ENCODE measurements at places on chromosomes 13 and 19. TPM values are rescaled to one million over a fixed set of nuclear protein-coding genes. Genes with fewer than 3 reads are reported as not detected.

VPS36 gene
- total RNA-seq: 22.8 TPM

RFPL4AL1 gene
- total RNA-seq: not detected

ZNF132 gene
- total RNA-seq: 6.2 TPM

DDX49 gene
- 56.5 TPM for total RNA-seq

ZNF567 gene
- 4.5 TPM for total RNA-seq

Measured in endothelial cell of coronary artery (primary cell).